A549 (cell line): ENCODE measurements at places on chromosomes 4 and X. TPM values are rescaled to one million over a fixed set of nuclear protein-coding genes. Genes with fewer than 3 reads are reported as not detected.

EXOC1L gene
- polyA plus RNA-seq = not detected in 3 replicates

GRCh38 chrX:120321520-120322281, 10.4 kb upstream of the TMEM255A start:
- DNase-seq = no peak

DNA sequence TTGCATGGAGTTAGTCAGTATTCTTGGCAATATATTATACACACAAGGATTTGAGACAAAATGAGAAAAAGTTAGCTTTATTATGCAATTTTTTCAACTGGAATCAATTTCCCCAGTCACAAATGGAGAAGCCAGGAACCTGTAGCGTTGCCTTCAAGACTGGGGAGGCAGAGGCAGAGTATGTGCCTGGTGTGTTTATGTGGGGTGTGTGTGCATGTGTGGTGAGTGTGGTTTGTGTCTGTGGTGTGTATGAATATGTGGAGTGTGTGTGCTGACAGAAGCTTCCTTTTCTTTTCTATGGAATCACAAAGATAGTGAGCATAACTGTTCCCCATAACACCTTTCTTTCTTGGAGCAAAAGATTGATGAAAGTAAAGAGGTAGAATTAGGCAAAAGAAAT, 37.0 kb downstream of the TNIP3 start:
- DNase-seq = no peak

ARSJ gene
- polyA plus RNA-seq = 3.0 to 3.6 TPM (median 3.5 TPM) in 3 replicates
